ENCODE measurements at places on chromosomes 1 and 21.
A peak's percentile ranks its signal among the peaks of the same experiment; 100 is the strongest.

DNA sequence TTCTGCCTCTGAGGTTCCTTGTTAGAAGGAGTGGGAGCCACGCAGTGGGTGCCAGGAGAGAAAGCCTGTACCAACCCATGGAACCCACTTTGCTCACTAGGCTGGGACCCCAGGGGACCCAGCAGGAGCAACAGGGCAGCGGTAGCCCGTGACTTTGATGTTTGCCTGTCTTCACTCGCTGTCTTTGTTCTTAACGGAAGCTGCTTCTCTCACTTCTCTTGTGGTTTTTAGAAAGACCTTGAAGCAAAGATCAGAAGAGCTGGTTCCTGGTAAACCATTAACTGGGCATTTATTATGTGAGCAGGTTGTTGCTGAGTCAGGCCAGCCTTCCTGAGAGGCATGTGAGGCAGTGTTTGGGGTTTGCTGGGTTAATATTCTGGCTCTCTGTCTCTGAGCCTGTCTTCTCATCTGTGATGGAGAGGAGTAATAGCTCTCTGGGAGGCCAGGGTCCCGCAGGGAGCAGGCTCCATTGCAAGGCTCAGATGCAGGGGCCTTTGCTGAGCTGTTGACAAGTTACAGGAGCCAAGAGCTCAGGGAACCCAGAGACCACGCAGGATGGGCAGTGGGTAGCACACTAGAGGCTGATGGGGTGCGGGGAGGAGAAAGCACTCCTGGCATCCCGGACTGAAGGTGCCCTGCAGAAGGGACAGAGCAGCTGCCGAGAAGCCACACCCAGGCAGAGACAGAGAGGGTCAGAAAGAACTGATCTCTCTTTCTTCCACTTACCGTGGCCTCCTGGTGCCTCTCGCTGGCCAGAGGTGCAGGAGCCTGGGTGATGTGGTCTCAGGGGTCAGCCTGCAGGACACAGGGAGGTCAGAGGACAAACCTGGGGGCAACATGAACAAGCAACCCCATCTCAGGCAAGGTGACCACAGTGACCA, 367.5 kb upstream of the C1orf174 start:
- no peak for DNase-seq

- peak; percentile 66 for DNase-seq
Observed at GRCh38 chr1:115056395-115056798, 26.8 kb downstream of the TSHB start.

GRCh38 chr1:1101503-1101902, 14.4 kb downstream of the C1orf159 start:
- no peak for DNase-seq

DNA sequence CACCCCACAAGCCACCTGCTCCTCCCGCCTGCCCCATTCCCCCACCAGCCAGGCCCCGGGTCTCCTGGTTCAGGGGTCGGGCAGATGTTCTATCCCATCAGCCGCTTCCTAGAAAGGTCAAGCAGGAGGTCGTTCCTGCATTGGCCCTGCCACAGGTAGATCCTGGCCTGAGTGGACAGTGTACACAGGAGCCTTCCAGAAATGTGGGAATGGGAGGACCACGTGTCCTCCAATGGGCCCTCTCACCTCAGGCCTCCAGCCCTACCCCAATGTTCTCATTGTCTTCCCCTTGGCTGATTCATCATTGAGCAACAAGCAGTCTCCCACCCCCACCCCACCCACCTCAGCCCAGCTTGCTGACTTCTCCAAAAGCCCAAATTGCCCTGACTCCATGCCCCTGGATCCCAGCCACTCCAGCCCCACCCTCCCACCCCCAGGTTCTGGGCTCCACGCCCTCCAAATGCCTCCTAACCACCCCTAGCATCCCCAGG, 2.1 kb downstream of the S100A16 start:
- DNase-seq: no peak

- no peak for DNase-seq
Observed at GRCh38 chr1:25011943-25012638, 82.0 kb upstream of the RUNX3 start.

DNA sequence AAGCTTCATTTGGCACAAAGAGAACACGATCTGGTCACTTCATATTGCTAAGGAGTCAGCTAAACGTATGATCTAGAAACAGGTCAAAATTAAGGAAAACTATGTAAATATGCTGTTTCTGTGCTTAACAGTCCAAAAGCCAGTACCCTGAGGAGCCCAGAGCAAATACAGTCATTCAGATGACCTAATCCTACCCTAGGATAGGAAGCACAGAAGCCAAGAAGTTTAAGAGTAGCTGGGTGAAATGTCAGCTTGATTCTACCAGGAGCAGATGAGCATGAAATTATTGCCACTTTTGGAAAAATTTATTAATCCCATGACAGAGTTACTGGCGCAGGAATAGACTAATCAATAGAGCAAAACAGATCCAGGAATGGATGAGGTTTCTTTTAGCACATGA, 18.3 kb downstream of the SORT1 start:
- DNase-seq: no peak

DNA sequence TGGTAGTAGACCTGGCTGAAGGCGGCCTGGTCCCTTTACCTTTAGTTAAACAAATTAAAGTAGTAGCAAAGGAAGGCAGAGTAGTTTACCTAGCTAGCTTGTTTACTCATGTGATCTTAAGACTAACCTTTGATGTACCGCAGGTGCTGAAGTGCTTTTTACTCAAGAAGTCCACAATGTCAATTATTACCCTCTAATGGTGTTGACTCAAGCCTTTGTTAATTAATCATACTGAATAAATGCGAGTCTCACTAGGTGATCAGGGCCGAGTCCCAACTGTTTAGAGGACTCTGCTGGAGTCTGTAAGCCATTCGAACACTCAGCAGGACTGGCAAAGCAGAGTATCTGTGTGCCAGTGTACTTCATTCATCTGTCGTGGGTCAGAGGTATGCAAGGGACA, 381.1 kb upstream of the NCAM2 start:
- DNase-seq: no peak

- DNase-seq: no peak
Observed at GRCh38 chr1:19164274-19165015, 45.6 kb downstream of the UBR4 start.

DNA sequence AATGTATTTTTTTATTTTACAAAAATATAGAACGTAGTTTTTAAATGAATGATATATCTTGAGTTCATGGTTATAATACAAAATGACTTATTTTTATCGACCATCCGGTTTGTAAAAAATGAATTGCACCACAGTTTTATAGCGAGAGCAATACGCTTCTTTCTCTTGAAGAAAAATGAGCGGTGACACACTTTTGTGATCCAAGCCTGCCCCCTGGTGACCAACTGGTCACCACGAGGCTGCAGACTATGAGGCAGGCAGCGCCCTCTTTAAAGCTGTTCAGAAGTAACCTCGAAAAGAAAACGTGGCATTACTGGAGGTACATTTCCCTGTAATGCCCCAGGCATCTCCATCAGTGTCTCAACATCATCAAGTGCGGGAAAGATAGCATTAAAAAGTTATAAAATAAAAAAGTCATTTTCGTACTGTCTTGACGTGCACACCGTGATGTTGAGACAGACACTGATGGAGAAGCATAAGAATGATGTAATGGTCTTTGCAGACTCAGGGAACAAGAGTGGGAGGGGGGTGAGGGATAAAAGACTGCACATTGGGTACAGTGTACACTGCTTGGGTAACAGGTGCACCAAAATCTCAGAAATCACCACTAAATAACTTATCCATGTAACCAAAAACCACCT, 734.2 kb upstream of the ADAMTS5 start:
- peak; percentile 61 for DNase-seq

All from HAP-1 (cell line).